Endodermal cell (in vitro differentiated cells): ENCODE measurements at places on chromosomes 6 and 20.

- no peak for DNase-seq
These were observed 35.0 kb downstream of the RCAN2 start for GRCh38 chr6:46456297-46456696.

GRCh38 chr6:43741829-43742228 is 28.2 kb upstream of the VEGFA start:
- DNase-seq = no peak

DNA sequence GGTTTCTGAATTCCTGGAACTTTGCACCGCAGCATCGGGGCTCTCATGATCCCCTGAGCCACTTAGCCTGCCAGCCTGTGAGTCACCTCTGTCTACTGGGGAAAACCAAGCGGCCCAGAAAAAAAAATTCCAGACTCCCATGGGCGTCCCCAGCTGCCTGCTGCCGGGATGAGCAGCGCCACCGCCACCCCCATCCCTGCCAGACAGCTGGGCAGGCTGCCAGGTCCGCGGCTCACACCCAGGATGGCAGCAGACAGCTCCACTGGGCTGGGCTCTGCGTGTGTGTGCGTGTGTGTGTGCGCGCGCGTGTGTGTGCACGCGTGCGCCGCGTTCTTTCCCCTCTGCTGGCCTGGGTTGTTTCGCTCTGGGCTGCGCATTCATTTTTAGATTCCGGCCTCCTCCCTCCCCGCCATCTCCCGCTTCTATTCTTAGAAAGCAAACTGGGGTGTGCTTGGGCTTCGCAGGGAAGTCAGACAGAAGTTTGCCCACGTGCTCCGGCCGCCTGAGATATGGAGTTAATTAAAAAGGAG is 38.9 kb upstream of the PMEPA1 start:
- DNase-seq = no peak

DNA sequence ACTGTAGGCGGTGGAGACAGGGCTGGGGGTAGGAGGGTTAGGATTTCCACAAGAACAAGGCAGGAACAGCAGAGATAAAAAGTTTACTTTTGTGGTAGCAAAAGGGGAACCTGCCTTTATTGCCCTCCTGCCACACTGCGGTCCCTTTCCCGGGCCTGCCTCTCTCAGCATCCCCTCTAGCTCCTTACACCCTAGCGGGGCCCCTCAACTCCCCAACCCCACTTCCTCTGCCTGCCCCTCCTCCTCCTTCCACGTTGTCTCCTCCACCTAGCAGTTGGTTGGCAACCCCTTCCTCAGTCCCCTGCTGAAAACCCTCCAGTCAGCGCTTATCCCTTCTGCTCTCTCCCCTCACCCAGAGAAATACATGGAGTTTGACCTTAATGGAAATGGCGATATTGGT is 714 bp downstream of the AIF1 start:
- DNase-seq = no peak

GRCh38 chr6:163627274-163628062 is 212.9 kb downstream of the QKI start:
- no peak for DNase-seq

- no peak for DNase-seq
These were observed 36.9 kb upstream of the SYNCRIP start for GRCh38 chr6:85679445-85680123.

DNA sequence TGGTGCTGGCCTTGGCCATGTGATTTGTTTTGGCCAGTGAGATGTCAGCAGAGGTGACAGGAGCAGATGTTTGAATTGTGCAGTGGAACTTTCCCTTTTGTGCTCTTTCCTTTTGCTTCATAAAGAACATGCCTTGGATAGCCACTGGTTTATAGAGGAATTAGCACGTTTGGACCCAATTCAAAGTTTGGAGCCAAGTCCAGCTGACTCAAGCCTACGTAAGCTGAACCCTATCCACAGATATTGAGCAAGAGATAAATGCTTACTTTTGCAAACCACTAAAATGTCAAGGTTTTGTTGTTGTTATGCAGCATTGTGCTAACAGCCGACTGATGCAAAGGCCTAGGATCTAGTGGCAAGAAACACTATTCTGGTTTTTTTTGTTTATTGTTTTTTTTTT is 230.9 kb upstream of the CITED2 start:
- DNase-seq = no peak
